ENCODE measurements at places on chromosomes 3 and 15. TPM values are rescaled to one million over a fixed set of nuclear protein-coding genes. Genes with fewer than 3 reads are reported as not detected.

DNA sequence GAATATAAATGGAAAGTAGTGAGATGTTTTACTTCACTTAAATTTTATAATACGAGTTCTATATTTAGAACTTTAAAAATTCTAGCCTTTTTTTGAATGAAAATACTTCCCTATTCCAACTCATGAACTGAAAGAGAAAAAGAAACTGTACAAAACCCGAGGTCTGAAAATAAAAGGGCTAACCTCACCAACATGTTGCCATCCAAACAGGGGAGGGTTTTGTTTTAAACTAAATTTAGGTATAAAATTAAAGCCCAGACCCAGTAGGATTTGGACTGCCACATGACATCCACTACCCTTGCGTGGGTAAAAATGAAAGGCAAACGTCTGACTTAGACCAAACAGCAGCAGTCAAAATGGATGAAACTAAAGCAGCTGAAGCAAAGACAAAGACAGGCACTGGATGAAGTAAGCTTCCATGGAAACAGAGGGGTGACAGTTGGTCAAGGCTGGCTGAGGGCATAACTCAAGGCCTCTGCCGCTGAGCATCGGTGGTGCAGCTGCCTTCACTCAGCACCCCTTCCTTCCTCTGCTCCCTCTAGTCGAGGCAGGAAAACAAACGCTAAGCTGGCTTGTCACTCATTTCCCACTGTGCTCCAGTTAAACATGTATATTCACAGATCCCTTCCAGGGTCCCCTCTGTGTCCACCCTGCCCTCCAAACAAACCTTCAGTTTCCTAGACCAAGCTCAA lies 58.1 kb downstream of the TM4SF4 start:
- no peaks in the 10 kb centered on the region for H3K27me3 ChIP-seq
- H3K27ac ChIP-seq: no peak overlapping the region
- H3K4me1 ChIP-seq: peaks cover 8% of the 10 kb centered on the region
- H3K4me3 ChIP-seq: no peak overlapping the region

- H3K36me3 ChIP-seq: no peaks in the 10 kb centered on the region
- H3K4me3 ChIP-seq: no peak overlapping the region
- DNase-seq: no peak
- no peaks in the 10 kb centered on the region for H3K27me3 ChIP-seq
- H3K4me1 ChIP-seq: peaks cover 12% of the 10 kb centered on the region
- H3K27ac ChIP-seq: peak overlapping the region; percentile 95
Measured at GRCh38 chr15:40940296-40940801, 11.2 kb downstream of the DLL4 start.

DNA sequence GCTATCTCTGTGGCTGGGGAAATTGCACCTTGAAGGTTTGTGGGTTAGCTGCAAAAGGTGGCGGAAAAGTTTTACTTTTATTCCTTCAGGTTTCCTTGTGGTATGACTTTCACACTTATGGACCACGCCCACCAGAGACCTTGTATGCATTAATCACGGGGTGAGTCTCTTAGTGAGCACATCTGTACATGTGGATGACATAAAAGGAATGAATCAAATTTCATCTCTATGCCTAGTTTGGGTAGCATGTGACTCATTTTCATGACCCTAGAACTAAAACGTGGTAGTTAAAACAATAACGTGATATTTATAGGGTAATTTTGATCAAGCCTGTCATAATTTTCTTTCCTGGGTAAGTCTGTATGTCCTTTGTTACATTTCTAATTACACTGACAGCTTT lies 141.7 kb downstream of the PDCD6IP start:
- no peaks in the 10 kb centered on the region for H3K27me3 ChIP-seq
- no peaks in the 10 kb centered on the region for H3K36me3 ChIP-seq
- no peak overlapping the region for H3K4me3 ChIP-seq
- DNase-seq: no peak

GRCh38 chr15:49196856-49197255 lies 26.8 kb downstream of the GALK2 start:
- no peak overlapping the region for H3K4me3 ChIP-seq
- H3K36me3 ChIP-seq: no peaks in the 10 kb centered on the region
- no peaks in the 10 kb centered on the region for H3K27me3 ChIP-seq

DNA sequence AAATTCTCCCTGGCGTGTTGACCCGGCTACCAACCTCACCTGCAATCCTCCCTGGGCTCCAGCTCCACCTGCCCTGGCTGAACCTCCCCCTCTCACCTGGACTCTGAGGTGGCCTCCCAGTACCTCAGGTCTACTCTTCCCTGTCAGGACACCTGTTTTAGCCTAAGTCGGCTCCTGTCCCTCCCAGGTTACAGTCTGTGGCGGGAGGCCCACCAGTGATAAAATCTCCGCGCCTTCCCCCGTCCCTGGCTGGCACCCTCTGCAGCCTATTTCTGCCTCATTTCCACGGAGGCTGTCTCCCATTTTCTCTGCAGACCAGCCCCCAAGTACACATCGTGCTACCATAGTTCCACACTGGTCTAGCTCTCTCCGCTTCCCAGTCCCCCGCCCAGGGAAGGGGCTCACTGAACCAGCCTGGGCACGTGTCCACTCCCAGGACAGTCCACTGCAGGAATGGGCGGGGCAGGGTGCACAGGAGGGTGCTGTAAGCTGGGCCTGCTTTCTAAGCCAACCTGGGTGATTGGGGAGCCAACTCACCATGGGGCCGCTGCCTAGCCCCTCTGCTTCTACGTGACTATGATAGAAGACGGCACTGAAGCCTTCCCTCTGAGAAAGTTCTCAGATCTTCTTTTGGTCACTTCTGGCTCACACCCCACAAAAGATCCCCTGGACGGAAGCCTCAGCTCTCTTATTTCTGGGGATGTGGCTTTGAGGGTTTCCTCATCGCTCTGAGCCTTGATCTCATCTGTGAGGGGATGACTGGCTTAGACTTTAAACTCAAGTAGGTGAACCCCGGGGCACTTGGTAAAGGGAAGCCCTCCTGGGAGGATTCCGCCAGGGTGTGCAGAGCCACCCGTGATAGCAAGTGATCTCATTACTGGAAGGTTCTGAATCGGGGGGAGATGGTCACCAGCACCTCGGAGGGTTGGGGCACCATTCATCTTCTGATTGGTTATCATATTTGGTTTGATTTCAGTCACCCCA lies 96.6 kb downstream of the NSMCE3 start:
- no peak for DNase-seq
- no peaks in the 10 kb centered on the region for H3K27me3 ChIP-seq
- H3K36me3 ChIP-seq: no peaks in the 10 kb centered on the region
- H3K27ac ChIP-seq: no peak overlapping the region
- no peaks in the 10 kb centered on the region for H3K4me1 ChIP-seq

DNA sequence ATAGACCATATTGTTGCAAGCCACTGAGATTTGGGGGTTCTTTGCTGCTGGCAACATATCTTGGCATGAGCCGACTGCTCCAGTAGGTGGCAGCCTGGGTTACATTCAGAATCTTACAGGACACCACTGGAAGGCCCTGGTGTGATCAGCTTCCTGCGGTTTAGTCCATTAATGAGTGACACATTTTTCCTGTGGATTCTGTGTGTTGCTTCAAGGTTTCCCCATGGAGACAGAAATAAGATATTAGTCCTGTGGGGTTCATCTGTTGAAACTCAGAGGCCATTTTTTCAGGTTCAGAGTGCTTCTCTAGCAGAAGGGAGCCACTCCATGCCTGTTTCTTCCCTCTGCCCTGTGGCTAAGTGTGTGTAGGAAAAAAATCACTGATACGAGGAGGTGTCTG lies 116.2 kb downstream of the MFSD1 start:
- no peaks in the 10 kb centered on the region for H3K4me1 ChIP-seq
- no peak overlapping the region for H3K27ac ChIP-seq
- H3K27me3 ChIP-seq: no peaks in the 10 kb centered on the region
- H3K36me3 ChIP-seq: no peaks in the 10 kb centered on the region

Gene BFSP2
- total RNA-seq: not detected

Gene SLC15A2
- 4.7 TPM for total RNA-seq

Measured in Caco-2 (cell line).